ENCODE measurements at places on chromosomes 2 and 18.

DNA sequence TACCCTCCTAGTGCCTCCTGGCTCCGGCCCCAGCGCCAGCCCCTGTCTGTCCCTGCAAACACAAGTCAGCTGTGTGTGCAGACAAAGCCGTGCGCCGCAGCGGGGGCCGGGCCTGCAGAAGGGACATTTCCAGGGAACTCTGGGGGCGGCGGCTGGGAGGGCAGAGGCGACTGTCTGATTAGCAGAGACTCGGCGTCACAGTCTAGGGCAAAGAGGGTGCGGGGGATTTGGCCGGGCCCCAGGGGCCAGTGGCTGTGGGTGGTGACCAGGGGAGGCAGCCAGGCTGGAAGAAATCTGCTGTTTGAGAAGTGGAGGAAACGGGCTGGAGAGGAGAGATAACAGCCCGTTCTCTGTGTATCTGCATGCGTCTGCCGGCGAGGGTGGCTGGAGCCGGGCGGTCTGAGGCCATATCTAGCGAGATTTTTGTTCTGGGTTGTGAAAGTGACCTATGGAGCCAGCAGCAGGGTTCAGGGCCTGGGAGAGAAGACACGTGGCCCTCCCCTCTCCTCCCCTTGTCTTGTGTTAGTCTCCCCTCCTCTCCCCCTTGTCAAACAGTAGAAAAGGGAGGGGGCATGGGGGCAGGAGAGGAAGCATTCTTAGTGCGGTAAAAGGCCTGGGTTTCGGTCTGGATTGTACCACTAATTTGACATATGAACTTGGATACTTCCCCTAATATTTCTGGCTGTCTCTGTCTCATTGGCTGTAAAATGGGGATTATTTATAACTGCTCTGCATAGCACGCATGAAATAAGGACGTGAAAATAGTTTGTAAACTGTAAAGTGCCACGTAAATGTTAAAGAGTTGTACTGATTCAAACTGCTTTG, 169.4 kb downstream of the SMAD7 start:
- no peak for DNase-seq

DNA sequence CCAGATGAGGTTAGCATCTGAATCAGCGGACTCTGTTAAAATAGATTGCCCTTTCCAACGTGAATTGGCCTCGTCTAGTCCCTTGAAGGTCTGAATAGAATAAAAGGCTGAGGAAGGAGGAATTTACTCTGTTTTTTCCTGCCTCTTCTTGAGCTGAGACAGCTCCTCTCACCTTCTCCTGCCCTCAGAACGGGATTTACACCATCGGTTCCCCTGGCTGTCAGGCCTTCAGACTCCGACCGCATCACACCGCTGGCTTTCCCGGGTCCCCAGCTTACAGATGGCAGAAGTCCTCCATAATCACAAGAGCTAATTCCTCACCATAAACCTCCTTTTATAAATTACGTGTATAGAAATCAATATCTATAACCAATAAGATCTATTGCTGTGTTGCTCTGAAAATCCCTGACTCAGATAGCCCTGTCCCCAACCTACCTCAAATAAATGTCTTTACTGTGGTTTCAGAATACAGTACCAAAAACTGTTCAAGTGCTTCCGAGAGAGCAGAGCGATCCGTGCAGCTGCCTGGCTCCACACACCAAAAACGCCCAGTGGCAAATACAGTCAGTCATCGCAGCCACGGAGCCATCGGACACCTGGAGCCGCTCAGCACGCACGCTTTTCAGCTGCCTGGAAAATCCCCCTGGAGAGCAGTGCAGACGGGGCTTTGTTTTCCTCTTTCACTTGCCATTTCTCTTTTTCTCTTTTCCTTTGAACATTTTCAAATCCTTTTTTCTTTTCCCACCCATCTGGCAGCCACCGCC, 196.9 kb downstream of the NRP2 start:
- no peak for DNase-seq

DNA sequence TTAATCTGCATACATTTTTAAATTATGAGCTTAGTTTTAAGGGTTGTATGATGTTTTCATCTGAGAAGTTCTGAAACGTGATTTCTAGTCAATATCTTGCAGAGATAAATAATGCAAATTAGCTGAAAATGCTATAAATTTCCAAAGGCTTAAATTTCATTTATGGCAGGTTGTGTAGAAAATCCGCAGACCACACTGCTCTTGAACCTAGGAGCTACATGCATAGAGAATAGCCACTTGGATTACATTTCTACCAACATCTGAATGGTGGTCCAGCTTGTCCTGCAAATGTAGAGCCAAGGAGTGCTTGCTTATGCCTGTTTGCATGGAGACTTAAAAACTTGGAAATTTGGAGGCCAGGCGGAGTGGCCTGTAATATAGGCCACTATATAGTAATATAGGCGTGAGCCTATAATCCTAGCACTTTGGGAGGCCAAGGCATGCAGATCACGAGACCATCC, 6.8 kb downstream of the MAT2A start:
- DNase-seq = no peak

- no peak for DNase-seq
Measured at GRCh38 chr18:51194604-51195003, 2.9 kb downstream of the MEX3C start.

DNA sequence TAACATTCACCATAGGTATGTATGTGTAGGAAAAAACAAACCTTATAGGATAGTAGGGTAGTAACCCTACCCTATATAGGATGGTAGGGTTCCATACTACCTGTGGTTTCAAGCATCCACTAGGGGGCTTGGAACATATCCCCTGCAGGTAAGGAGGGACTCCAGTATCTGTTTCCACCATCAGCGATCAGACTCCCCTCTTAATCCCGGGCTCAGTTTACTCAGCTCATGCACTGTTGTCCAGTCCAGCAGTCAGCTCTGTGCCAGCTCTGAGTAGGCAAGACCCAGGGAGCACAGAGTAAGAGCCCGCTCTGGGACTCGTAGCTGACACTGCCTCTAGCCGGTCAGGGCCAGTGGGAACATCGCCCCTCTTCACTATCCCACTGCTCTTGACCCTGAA, 61.7 kb downstream of the MEX3C start:
- DNase-seq = no peak

- no peak for DNase-seq
Measured at GRCh38 chr2:169933124-169933711, 106.0 kb downstream of the UBR3 start.

- no peak for DNase-seq
Measured at GRCh38 chr2:236794176-236794957, 224.7 kb downstream of the ACKR3 start.

DNA sequence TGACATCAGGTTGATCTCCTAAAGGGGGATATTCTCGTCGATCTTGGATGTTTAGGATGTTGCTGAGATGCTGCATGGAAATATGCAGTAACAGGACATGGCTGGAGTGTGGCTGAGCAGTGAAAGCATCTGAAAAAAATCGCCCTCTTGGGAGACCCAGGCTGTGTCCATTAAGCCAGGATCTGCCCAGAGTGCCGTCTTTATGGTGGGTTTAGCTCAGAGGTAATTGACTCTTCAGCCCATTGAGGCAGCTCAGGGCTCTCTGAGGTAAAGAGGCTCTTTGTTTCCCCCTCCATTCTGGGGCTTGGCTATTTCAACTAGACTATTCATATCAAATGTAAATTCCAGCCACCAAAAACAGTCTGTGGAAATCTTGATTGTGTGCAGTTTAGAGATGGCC, 26.5 kb downstream of the OSBPL6 start:
- DNase-seq = no peak

DNA sequence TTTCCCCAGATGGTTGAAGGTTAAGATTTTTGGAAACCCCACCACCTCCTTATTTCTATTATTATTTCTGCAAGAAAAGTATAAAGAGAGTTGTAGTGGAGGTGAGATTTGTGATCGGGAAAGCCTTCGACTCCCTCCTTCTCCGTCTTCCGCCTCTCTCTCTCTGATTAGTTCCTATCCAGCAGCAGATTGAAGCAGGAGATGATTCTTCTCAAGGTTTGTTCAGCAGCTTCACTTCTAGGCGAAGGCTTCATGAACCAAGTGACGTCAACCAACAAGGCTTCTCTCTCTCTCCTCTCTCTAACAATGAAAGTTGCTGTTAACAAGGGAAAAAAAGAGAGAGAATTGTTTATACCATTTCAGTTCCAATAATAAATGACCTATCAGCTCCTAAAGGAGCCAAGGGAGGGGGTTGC, at the start of gene BAZ2B:
TSS of gene BAZ2B (minus strand) at position 263 of the 416 bp plus-strand sequence. CDS start 137,829 bp downstream, outside the sequence.
- DNase-seq = peak; percentile 80

GRCh38 chr2:239546541-239546940, 145.7 kb upstream of the HDAC4 start:
- DNase-seq = no peak

DNA sequence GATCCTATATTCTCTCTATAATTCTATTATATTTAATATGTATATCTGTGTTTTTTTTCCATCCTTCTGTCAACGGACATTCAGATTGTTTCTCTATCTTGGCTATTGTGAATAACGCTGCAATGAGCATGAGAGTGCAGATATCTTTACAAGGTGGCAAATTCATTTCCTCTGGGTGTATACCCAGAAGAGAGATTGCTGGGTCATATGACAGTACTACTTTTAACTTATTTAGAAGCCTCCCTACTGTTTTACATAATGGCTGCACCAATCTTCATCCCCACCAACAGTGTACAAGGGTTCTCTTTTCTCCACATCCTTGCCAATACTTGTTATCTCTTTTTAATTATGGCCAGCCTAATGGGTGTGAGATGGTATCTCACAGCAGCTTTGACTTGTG, 66.5 kb downstream of the TSPYL6 start:
- DNase-seq = no peak

DNA sequence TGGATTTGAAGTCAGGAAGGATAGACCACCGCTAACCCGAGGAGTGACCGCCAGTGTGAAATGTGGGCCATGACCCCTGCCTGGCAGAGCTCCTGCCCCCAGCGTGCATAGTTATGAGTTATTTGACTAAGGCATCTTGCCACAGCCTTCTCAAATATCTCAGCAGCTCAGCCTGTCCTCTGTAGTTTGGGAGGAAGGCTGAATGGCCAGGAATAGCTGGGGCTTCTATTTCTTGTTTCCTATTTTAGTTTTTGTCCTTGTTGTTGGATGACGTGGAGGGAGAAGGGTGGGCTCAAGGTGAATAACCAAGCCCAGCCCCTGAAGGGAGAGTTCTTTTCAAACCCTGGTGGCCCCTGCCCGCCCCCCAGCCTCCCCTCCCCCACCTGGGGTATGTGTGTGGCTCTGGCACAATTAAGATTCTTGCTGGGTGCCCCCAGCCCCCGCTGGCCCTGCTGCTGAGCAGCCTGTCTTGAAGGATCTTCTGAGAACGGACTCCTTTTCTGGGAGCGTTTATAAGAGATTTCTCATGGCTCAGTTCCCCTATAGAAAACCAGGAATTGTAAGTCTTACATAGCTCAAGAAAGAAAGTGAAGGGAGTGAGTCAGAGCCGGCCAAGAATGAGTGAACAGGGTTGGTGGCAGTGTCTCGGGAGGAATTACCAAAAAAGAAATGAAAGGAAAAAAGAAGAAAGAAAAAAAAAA, 157.4 kb downstream of the GLI2 start:
- no peak for DNase-seq

DNA sequence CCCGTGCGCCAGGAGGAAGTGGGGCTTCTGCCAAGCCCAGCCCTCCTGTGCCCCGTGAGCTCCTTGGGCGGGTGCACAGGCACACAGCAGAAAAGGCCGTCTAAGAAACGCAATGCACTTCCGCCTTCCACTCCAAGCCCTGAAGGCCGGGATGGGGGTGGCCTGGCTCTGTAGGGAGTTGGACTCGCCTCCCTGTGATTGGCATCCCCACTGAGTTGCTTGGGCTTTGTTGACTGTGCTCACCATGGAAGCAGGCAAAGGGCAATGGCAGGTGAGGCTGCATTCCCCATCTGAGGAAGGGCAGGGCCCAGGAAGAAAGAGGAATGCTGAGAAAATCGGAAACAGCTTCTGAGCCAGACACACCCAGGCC, 66.8 kb downstream of the CRACDL start:
- no peak for DNase-seq

GRCh38 chr2:28225473-28226080, 167.1 kb upstream of the FOSL2 start:
- DNase-seq = no peak
